ENCODE measurements at places on chromosomes 7 and 10. TPM values are rescaled to one million over a fixed set of nuclear protein-coding genes. Genes with fewer than 3 reads are reported as not detected.

Gene SDK1
- 7.5 TPM for total RNA-seq

Gene TCAF2
- total RNA-seq: 0.87 TPM

Gene PI4K2A
- total RNA-seq: 22.3 TPM

Gene MAGI2
- total RNA-seq: 9.7 TPM

Gene ARHGAP19
- 7.9 TPM for total RNA-seq

Gene NPTX2
- total RNA-seq: 23.8 TPM

Gene C10orf62
- total RNA-seq: not detected

Gene MMD2
- not detected for total RNA-seq

Gene DNTT
- total RNA-seq: not detected

Gene UBE2H
- total RNA-seq: 117 TPM

Gene TMEM139
- 3.7 TPM for total RNA-seq

Gene DNAJC30
- total RNA-seq: 11.7 TPM

Gene SPAM1
- not detected for total RNA-seq

Gene RNF133
- total RNA-seq: 0.90 TPM

Gene ST8SIA6
- 0.35 TPM for total RNA-seq

Gene EVX1
- total RNA-seq: 0.13 TPM

Gene PIP
- not detected for total RNA-seq

Gene PRXL2A
- total RNA-seq: 500 TPM

Gene CPEB3
- total RNA-seq: 4.2 TPM

Gene SRRM3
- 4.8 TPM for total RNA-seq

Gene SLC29A3
- total RNA-seq: 6.9 TPM

Gene SHOC2
- 79.5 TPM for total RNA-seq

Gene TRPV5
- total RNA-seq: not detected

Gene SPDYE5
- total RNA-seq: not detected

Gene SYT15B
- total RNA-seq: 1.2 TPM

Gene PARD3
- 27.7 TPM for total RNA-seq

Gene BTAF1
- total RNA-seq: 30.9 TPM
